Germinal center (tissue), 1 donor: ENCODE measurements at places on chromosomes 5 and 9.

DNA sequence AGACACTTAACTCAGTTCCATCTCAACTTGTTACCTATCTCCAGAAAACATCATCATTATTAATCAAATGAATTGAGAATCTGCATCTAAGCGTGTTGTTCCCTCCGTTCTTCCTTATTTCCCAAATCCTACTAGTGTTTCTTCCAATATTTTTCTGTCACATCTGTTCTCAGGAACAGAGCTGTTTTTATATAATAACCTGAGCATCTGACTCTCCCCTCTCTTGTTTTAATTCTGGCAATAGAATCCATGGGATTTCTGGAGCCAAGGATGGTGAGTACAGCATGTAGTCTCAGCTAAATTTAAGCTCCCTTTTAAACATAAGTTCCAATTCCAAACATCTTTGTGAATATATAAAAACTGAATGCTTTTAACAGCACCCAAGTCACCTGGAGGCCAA is 558.3 kb downstream of the DTWD2 start:
- DNase-seq, result no peak

DNA sequence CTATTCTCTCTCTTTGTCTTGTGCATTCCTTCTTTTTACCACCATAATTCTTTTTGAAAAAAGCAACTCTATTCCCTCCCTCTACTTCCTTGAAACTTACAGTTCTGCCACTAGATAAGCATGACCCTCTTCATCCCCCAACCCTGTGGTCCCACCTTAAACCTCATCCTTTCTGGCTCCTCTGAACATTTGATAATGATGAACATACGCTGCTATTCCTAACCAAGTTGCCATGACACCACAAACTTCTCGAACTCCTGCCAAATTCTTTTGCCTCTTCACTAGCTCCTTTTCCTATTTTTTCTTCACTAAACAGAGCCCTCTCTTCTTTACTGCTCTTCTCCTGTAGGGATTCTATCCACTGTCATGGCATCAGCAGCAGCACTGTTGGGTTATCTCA is 57.1 kb downstream of the MOCS2 start:
- no peak for DNase-seq

- no peak for DNase-seq
These were observed 104.3 kb downstream of the GRIA1 start for GRCh38 chr5:153594785-153595184.

GRCh38 chr5:116637149-116637740 is 62.6 kb upstream of the SEMA6A start:
- no peak for DNase-seq

DNA sequence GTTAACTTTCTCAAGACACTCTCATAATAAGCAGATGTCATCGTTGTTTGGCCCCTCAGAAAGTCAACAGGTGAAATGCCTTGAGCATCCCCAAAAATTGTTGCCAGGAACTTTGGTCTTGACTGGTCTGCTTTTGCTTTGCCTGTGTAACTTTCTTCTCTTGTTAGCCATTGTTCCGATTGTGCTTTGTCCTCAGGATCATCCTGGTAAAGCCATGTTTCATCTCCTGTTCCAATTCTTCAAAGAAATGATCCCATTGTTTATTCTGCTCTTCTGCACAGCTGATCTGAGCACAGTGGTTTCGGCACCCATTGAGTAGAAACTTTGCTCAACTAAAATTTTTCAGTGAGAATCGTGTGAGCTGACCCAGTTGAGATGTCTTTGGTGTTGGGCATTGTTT is 8.1 kb upstream of the ZBED3 start:
- DNase-seq, result no peak

DNA sequence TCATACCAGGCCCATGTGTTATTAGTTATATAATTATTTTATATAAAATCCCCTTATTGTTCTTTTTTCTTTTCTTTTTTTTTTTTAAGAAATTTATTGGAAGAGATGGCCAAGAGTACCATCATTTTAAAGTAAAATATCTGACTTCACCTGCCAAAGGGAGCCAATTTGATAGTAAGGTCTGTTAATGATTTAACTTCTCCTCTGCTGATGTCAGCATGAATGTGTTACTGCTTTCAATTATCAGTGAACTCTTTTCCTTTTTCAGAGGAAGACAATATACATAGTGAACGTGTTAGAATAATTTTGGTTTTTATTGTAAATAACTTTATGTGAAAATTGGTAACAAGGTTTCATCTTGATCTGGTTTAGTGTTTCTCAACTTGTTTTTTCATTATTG is 409.6 kb downstream of the SH3GL2 start:
- no peak for DNase-seq

DNA sequence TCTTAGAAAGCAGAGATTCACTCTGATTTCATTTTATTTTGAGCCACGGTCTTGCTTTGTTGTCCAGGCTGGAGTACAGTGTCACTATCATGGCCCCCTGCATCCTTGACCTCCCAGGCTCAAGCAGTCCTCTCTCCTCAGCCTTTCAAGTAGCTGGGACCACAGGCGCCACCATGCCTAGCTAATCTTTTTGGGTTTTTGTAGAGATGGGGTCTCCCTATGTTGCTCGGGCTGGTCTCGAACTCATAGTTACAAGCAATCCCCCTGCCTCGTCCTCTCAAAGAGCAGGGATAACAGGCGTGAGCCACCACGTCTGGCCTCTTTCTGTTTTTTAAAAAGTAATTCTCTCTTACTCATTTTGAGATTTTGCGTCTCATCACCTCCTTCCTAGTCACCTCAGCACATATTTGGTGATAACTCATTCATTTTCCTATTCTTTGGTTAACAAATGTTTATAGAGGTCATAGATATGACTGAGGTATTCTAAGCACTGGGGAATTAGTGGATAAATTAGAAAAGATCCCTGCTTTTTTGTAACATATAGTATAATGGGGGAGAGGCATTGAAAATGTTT is 10.8 kb upstream of the DCP2 start:
- DNase-seq, result no peak

DNA sequence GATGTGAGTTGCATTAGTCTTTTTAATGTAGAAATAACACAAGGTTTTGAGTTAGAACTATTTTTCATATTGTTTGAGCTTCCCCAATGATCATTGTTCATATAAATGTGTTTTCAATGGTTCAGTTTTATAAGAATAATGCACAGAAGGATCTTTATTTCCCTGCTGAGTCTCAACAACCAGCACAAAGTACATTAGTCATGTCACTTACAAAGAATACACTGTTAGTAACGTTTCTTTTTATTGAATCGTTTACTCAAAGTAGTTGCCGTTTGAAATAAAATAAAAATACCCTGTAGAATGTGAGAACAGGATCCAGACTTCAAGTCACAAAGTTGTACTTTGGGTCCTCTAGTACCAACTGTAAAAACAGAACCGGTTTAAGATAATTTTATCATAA is 41.5 kb downstream of the ERCC8 start:
- DNase-seq, result no peak

- no peak for DNase-seq
These were observed 33.9 kb upstream of the AOPEP start for GRCh38 chr9:94692601-94693000.

GRCh38 chr9:25917731-25918362 is 239.6 kb upstream of the TUSC1 start:
- DNase-seq, result no peak

DNA sequence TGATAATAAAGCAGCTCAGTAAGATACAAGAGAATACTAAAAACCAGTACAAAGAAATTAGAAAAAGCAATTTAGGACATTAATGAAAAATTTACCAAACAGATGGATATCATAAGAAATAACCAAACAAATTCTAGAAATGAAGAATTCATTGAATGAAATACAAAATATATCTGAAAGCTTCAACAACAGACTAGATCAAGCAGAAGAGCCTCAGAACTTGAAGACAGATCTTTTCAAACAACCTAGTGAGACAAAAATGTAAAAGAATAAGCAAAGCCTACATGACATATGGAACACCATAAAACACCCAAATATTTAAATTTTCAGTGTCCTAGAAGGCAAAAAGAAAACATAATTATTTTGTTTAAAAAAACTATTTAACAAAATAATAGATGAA is 66.9 kb downstream of the SKIC3 start:
- no peak for DNase-seq

DNA sequence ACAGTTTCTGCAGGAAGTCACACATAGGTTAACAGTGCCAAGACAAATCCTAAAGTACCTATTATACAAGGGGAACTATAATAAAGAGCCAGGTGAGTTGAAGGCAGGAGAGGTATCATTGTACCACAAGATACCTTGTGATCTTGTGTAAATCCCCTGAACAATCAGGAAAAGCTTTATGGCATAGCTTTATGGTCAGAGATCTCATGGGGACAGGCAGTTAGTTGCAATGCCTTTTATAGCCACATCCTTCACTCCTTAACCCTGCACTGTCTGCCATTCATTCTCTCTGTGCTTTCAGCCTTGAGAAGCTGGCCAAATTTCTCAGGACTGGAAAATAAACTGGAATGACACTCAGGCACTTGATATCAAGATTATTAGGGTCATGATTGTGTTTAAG is 97.0 kb downstream of the GHR start:
- DNase-seq, result no peak

DNA sequence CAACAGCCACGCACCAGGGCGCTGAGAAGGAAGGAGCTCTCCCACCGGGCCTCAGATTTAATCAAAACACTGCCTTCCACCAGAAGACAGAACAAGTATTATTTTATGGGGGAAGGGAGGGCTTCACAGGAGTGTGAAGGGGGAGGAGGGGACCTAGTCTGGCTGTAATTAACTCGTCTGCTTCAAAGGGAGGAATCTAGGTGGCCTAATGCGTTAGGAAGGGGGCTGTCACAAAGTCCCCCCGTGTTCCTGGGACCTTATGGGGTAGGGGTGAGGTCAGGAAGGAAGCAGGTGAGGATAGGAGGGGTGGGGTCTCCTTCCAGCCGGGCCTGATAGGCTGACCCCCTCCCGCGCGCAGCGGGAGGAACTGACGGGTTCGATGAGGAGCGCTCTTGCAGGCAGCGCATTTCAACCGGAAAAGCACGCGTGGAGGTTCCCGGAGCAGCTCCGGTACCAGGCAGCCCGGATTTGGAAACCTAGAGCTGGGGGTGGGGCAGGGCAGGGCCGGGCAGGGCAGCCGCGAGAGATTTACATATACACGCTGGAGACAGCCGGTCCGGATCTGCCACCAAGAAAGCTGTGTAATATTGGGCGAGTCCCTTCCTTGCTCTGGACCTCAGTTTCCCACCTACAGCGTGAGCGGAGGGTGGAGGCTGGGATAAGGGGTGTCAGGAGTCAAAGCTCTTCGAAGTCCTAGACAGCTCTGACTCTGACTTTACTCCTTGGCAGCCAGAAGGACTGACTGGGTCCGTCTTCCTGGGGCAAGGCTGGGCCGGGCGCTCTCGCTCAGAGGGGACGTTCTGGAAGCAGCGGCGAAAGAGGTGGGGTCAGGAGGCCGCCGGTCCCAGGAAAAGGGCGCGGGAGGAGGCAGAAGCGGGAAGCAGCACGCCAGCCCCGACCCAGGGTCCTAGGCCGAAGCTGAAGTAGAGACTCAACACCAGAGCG is 1.8 kb downstream of the SHB start:
- DNase-seq, result no peak

DNA sequence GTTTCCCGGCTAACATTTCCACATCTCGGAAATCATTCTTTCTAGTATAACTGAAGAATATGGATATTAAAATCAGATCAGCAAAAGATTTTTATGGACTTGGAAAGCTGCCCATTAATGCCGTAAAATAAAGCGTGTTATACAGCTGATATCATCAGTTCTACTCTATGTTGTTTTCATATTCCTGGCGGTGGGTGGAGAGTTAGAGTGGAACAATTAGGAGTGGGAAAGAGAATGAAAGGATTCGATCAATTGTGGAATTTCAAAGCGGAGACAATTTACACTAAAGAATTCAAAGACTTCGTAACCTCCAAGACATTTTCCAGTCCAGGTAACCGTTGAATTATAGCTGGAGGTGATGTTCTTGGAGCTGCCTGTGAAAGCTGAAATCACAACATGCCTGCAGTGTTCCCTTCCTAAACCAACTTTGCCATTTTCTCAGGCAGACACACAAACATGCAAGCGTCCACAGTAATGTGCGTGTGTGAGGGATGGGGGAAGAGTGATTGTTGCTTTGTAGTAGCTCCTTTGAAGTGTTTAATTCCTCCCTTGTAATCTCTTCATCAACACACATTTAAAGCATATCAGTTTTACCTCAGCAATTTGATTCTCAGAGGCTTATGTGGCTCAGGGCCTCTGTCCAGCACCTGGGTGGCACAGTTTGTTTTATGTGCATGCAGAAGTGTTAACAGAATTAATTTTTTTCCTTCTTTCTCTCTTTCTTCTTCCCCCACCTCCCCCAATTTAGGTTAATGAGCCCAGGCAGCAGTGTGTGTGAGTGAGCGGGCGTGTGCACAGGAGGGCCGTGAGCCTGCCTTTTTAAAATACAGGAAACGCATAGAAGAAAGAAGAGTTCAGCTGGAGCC is 544.1 kb downstream of the RAB3C start:
- no peak for DNase-seq

GRCh38 chr5:111945535-111945934 is 188.5 kb upstream of the NREP start:
- no peak for DNase-seq

- no peak for DNase-seq
These were observed 136.2 kb upstream of the TRIM32 start for GRCh38 chr9:116550696-116551436.

GRCh38 chr9:76687861-76688391 is 76.3 kb upstream of the PCA3 start:
- no peak for DNase-seq
